NCI-H510A treated with DMSO at 0.1 percent for 48 hours (cell line): ENCODE measurements at places on chromosomes 7 and 10.
A peak's percentile ranks its signal among the peaks of the same experiment; 100 is the strongest.

- DNase-seq, result peak; percentile 8
Observed at GRCh38 chr7:42876182-42877068, 35.4 kb downstream of the C7orf25 start.

GRCh38 chr10:93680412-93681047 lies 21.9 kb downstream of the FRA10AC1 start:
- peak; percentile 56 for DNase-seq

DNA sequence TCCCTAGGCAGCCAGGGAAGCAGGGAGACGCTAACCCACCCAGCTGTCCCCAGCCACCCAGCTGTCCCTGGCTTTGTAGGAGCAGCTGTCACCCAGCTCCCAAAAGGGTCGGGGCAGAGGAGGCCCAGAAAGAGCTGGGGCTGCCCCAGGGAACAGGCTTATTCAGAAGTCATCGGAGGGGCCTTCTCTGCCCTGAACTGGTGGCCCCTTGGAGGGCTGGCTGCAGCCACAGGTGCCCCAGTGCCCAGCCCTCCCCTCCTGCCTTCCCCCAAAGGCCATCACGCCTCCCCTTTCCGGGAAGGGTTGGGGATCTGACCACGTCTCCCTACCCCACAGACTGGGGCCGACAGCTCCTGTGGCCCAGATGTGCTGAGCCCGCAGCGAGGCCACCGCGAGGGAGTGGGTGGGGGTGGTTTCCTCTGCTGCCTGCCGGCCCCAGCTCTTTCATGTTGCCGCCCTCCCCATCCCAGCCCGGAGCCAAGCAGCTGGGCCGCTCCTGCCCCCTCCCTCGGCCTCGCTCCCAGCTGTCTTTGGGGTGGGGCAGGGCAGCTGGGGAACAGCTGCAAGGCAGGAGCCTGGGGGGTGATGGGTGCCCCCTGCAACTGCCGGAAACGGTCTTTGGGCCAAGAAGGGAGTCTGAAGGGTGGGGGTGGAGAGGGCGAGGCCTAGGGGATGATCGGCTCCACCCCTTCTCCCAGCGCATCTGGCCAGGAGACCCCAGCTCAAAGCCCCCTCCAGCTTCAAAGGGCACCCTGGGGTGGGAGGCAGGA lies 16.8 kb downstream of the TRIM8 start:
- peak; percentile 64 for DNase-seq

DNA sequence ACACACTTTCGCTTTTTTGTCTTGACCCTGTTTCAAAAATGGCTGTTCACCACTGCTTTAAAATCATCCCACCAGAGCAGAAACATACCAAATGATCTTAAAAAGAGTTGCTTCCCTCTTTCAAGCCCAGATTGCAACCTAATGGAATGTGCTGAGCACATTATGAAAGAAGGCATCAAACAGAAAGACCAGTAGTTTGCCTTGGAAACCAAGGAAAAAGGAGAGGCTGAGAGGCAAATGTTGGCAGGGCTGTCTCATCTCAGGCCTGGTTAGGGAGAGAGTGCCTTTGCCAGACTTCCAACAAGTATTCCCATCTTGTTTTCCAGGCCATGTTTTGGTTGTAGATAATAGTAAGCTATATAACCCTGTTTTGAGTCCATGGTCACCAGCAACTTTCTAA lies 64.3 kb downstream of the ABCB4 start:
- no peak for DNase-seq

GRCh38 chr10:28810057-28810870 lies 132.9 kb downstream of the BAMBI start:
- no peak for DNase-seq

DNA sequence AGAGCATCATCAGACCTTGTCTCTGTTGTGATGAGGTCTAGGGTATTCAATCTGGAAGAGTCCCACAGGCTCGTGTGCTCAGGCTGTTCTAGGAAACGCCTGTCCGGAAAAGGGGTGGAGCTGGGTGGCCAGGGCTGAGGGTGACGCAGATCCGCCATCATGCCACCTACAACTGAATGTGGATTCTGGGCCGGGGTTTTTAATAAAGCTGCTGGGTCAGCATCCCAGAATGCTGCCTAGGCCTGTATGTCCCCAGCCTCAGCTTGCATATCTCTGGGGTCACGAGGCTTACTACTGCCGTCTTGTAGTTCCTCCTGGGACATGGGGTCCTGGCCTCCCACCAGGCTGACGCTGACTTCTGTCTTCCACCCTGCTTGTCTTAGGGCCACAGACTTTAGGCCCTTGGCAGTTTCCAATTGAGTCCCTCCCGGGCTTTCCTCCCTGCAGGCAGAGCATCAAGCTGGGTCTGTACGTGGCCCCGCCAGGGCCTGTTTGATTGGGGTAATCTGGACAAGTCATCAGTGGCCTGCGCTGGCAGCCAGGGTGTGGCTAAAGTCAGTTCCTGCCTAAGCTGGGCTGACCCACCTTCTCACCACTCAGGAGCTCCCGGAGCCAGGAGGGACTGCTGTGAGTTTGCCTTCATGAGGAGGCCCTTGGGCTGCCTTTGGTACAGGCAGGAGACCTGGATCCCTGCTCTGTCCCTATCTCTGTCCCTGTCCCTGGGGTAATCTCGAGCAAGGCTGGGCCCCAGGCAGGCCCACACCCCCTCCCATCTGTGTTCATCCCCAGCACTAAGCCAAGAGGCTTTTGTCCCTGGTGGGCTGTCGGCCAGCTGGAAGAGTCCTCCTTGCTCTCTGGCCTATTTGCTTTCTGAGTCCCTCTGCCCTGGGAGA lies 79.9 kb downstream of the ZMIZ1 start:
- no peak for DNase-seq

GRCh38 chr10:51846856-51847506 lies 147.6 kb upstream of the CSTF2T start:
- no peak for DNase-seq

- DNase-seq, result no peak
Observed at GRCh38 chr7:50391386-50391785, 58.8 kb downstream of the FIGNL1 start.

GRCh38 chr7:73978661-73979563 lies 49.1 kb upstream of the ELN start:
- peak; percentile 69 for DNase-seq

DNA sequence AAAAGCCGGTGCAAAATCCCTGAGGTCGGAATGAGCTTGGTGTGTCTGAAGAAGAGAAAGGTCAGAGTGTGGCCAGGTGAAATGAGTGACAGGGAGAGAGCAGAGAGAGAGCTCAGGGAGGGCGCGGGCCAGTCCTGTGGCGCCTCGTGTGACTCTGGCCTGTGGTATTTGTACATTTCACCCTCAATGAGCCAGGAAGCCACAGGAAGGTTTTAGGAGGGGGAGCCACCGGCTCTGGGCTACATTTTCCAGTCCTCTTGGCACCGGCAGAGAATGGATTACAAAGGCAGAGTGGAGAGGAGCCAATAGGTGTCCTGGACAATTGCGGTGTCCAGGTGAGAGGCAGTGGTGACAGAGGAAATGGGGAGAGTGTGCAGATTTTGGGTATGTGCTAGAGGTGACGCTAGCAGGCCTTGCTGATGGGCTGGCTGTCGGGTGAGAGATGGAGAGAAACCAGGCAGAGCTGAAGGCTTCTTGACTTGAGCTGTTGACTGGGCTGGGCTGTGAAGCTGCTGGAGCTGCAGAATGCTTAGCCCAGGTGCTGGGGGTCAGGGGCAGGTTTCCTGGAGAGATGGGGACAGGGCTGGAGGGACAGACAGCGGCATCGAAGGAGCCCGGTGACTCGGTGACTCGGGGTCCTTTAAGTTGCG lies 38.1 kb downstream of the COL13A1 start:
- no peak for DNase-seq

- DNase-seq, result peak; percentile 93
Observed at GRCh38 chr7:73830681-73831583, at the start of gene CLDN4. Gene CLDN4 (plus strand): TSS chr7:73830996. CDS start chr7:73831202, 206 bp downstream.

- no peak for DNase-seq
Observed at GRCh38 chr7:79876848-79877252, 257.8 kb upstream of the GNAI1 start.

DNA sequence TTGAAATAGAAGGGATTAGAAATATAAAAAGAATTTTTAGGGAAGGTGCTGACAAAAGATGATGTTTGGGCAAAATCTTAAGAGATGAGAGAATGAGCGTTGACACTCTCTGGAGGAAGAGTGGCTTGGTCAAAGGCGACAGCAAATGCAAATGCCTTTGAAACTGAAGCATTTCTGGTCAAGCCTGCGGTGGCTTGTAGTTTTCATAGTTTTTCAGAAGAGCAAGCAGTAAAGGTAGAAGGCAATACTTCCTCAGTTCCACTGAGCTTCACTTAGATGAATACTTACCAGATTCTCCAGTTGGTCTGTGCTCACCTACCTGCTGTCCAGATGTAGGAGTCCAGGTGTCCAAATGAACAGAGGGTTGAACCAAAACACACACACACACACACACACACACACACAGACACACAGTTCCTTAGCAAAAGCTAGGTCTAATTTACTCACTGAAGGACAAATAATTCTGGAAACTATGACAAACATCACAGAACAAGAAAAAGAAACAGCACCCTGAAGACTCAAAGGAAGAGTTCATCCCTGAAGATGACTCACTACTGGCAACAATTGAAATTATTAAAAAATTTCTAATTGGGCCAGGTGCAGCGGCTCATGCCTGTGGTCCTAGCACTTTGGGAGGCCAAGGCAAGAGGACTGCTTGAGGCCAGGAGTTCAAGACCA lies 12.1 kb upstream of the STK17A start:
- no peak for DNase-seq

DNA sequence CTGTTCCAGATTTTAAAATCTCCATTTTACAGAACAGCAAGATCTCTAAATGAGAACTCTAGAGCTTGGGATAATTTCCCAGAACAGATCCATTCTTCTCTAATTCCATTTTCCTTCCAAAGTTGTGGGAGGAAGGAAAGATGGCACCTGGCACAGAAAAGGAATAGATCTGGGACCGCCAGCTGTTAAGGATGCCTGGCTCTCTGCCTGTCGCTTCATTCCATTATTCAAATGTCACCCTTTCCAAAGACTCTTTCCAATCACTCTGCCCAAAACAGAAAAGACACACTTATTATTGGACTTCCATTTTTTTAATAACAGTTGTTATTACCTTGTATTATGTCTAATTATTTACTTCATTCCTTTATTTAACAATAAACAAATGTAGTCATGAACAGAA lies 751 bp upstream of the OR9A2 start:
- DNase-seq, result no peak

DNA sequence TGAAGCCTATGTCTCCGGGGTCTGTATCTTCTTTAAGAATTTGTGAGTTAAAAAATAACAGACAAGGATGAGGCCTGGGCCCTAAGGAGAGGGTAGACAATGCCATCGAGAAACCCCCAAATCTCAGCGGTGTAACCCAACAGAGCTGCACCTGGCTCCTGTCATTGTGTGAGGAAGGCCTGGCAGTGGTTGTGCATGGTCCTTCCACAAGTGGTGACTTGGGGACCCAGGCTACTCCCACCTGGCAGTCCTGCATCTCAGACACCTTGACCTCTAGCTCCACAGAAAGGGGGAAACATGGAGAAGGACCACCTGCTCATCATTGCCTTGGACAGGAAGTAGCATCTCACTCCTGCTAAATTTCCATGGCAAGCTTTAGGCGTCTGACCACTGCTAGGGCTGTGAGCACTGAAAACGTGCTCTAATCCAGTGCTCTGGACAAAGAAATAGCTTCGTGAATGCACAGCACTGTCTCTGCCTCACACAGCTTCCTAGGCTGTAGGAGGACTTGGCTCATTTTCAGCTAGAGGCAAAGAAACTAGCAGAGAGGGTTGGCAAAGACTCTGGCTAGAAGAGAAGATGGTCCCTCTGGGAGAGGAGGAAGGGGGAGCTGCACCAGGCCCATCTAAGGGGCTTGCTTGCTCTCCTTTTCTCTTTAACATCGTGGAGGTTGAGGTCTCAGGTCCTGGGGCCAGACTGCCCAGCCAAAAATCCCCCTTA lies 273.9 kb upstream of the ZMIZ1 start:
- DNase-seq, result no peak

DNA sequence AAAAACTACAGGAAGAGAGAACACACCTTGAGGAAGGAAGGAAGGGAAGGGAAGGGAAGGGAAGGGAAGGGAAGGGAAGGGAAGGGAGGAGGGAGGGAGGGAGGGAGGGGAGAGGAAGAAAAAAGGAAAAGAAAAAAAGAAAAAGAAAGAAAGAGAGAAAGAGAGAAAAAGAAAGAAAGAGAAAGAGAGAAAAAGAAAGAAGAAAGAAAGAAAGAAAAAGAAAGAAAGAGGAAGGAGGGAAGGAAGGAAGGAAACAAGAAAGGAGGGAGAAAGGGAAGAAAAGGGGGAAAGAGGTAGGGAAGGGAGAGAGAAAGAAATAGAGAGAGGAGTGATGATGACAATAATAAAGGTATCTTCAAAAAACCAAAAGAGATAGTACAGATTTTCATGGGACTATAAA lies 12.3 kb upstream of the PLXNA4 start:
- DNase-seq, result no peak

- no peak for DNase-seq
Observed at GRCh38 chr7:134712196-134712595, 65.5 kb downstream of the BPGM start.

GRCh38 chr7:22864301-22864700 lies 41.7 kb upstream of the TOMM7 start:
- DNase-seq, result no peak

DNA sequence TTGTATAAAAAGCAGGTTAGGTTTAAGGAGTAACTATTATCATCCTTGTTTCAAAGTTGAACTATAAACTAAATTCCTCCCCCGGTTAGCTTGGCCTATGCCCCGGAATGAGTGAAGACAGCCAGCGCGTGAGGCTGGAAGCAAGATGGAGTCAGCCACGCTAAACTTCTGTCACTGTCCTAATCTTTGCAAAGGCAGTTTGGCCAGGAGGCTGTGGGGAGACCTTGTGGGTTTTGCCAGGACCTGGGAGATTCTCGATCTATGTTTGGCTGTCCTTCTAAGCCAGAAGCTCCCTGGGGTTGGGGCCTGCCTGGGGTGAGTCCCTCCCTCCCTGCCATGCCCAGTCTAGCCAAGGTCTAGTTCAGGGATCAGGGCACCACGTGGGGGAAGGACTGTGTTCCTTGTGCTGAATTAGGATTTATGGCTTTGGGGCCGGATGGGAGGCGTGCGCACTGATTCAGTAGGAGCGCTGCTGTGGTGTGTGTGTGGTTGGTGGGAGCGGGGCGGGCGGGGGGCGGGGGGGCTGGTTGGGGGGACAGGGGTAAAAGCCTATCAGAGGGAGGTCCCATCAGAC lies 871 bp upstream of the GTF2IRD1 start:
- no peak for DNase-seq

DNA sequence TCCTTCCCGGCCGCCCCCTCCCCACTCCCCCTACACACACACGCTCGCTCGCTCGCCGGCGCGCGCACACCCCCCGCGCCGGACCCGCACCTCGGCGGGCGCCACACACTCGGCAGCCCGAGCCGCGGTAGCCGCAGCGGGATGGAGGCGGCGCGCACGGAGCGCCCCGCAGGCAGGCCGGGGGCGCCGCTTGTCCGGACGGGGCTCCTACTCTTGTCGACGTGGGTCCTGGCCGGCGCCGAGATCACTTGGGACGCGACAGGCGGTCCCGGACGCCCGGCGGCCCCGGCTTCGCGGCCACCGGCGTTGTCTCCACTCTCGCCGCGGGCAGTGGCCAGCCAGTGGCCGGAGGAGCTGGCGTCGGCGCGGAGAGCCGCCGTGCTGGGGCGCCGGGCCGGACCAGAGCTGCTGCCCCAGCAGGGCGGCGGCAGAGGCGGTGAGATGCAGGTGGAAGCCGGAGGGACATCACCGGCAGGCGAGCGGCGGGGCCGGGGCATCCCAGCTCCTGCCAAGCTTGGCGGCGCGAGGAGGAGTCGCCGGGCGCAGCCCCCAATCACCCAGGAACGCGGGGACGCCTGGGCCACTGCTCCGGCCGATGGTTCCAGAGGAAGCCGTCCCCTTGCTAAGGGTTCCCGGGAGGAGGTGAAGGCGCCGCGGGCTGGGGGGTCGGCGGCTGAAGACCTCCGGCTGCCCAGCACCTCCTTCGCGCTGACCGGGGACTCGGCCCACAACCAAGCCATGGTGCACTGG lies at the start of gene SORCS3:
Gene SORCS3, plus strand, starts transcription at position 104 of the 750 bp plus-strand sequence.
- DNase-seq, result no peak
